H7 (cell line): ENCODE measurements at places on chromosomes 16 and 17. TPM values are rescaled to one million over a fixed set of nuclear protein-coding genes. Genes with fewer than 3 reads are reported as not detected.

The ZG16 gene
- not detected in 2 replicates for total RNA-seq

The KLHL10 gene
- 0.10 and 1.1 TPM in 2 replicates for total RNA-seq

DNA sequence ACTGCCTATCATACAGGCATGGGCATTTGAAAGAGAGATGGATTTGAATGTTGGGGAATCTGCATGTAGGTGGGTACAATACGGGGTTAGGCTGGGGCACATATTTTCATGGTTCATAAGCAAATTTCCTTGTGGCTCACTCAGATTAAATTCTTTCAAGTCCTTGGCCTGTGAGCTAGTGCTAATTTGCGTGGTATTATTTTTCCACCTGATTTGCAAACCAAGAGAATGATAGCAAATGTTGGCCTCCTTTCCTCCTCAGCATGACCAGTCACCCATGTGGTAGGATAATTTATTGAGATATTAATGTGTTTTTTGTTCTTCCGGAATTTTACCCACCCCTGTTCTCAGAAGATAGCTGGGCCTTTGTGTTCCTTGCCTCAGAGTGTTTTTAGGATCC, 22.9 kb downstream of the FAM20A start:
- DNase-seq, result no peak

The CHST4 gene
- total RNA-seq, result 6.7 and 7.6 TPM in 2 replicates

- peak; percentile 91 for DNase-seq
These were observed 8.4 kb downstream of the RARA start for GRCh38 chr17:40317345-40317873.

GRCh38 chr16:46629331-46630219, 8.4 kb upstream of the SHCBP1 start:
- peak; percentile 76 for DNase-seq

The CD19 gene
- total RNA-seq, result 1.2 and 1.9 TPM in 2 replicates

DNA sequence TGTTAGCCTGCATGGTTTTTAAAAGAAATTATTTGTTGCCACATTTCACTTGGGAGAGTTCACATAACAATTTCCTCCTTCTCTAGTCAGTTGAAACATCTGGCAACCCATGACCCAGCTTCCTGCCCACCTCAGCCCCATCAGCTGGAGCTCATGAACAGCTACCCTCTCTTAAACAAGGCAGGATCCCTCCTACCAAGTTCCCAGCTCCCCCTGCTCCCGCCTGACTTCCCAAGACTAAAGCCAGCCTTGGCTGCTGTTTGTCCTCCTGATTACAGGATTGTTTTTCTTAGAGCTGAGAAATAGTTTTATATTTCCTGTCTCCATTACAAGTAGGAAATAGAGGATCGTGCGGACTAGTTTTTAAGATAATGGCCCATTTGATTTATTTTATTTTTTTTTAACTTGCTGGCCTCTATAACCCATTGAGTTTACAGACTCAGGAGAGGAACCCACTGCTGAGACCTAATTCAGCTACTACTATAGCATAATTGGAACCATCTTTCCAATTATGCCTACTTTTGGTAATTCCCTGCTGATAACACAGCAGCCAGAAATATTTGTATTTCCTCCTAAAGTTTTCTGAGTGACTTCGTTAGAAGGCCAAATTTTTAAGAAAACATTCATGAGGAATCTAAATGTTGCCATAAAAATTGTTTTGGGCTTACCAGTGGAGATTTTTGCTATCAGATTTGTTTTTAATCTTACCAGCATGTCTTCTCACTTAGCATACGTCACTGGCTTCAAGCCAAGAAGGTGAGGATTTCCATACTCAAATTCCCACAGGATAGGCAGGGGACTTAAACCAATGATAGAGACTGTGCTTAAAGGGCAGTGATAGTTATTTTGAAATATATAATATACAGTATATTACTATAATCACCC, 90.0 kb downstream of the ELAC2 start:
- no peak for DNase-seq

DNA sequence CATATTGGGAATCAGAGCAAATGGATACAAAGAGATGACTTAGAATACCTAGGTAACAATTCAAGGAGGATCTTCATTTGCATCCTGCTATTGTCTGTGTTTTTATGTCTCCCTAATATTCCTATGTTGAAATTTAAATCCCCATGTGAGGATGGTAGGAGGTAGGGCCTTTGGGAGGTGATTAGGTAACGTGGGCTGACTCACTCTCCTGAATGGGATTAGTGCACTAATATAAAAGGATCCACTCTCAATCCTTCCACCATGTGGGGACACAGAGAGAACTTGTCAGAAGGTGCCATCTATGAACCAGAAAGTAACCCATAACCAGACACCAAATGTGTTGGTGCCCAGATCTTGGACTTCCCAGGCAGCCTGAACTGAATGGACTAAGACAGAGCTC, 83.4 kb downstream of the CDH8 start:
- no peak for DNase-seq

The SLC13A5 gene
- 0.10 and 0.11 TPM in 2 replicates for total RNA-seq

DNA sequence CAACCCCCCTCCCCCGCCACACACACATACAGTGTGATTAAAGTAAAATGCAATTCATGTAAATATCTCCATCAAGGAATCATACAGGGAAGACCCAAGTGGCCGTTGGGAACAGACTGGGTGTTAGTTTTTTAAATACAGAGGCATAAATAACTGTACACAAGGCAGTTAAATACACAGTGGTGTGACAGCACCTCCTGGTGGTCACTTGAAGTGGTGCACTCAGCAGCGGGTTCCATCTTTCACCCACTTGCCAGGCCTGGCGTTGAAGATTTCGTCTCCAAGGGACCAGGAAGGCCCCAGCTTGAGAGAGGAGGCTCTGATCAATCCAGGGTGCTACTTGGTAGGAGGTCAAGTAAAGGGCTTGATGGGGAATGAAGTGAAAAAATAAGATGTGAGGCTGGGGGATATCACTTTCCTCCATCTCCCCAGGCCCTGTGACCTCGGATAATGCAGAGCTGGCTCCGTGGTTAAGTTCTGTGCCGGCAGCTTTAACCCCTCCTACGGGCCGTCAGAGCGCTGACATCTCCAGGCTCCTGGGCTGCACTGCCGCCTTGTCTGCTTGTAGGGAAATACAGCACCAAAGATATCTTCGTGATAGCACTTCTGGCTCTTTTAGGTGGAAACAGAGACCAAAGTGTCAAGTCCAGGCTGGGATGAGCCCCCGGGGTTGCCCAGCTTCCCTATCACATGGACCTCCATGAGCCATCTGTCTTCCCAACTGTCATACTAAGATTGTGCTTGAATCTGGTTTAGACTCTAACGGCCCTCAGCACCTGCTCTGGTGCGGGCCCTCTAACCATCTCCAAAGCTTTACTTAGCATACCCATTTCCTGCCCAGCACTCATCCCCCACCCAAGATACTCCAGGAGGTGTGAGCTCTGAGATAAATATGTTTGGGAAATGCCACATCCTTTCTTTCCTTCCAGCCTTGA, 20.7 kb downstream of the LGALS9 start:
- no peak for DNase-seq

The PARD6A gene
- 5.5 and 6.8 TPM in 2 replicates for total RNA-seq

The PDE6G gene
- total RNA-seq, result 19.0 and 22.7 TPM in 2 replicates

- DNase-seq, result peak; percentile 81
These were observed 686 bp downstream of the MLST8 start for GRCh38 chr16:2205967-2206313.

GRCh38 chr17:8467527-8467926, 31.8 kb downstream of the NDEL1 start:
- peak; percentile 33 for DNase-seq

The ASPA gene
- total RNA-seq, result not detected in 2 replicates

GRCh38 chr17:29748400-29748799, 125.7 kb upstream of the CORO6 start:
- no peak for DNase-seq

GRCh38 chr16:24553983-24554382, 14.6 kb downstream of the RBBP6 start:
- DNase-seq, result no peak

- DNase-seq, result no peak
These were observed 109.9 kb downstream of the METRNL start for GRCh38 chr17:83189044-83190003.
